ENCODE measurements at places on chromosomes 16 and 17.

- no peak for DNase-seq
These were observed 185.5 kb downstream of the FOXL1 start for GRCh38 chr16:86763819-86764218.

- DNase-seq, result no peak
These were observed 69.5 kb downstream of the HLF start for GRCh38 chr17:55334285-55334684.

DNA sequence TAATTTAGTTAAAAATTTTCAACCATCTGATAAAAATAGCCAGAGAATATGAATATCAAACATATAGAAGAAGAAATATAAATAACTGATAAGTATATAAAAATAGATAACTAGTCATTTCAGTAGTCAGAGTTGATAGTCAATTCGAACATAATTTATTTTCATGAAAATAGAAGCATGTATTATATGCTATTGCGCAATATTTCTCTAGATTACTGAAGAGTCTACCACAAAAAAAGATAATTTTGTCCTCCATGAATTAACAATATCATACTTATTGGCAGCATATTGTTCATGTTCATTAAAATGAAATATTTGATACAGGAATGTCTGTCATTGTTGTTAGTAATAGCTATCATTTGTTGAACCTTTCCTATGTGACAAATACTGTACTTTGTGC lies 376.2 kb upstream of the TOM1L1 start:
- no peak for DNase-seq

DNA sequence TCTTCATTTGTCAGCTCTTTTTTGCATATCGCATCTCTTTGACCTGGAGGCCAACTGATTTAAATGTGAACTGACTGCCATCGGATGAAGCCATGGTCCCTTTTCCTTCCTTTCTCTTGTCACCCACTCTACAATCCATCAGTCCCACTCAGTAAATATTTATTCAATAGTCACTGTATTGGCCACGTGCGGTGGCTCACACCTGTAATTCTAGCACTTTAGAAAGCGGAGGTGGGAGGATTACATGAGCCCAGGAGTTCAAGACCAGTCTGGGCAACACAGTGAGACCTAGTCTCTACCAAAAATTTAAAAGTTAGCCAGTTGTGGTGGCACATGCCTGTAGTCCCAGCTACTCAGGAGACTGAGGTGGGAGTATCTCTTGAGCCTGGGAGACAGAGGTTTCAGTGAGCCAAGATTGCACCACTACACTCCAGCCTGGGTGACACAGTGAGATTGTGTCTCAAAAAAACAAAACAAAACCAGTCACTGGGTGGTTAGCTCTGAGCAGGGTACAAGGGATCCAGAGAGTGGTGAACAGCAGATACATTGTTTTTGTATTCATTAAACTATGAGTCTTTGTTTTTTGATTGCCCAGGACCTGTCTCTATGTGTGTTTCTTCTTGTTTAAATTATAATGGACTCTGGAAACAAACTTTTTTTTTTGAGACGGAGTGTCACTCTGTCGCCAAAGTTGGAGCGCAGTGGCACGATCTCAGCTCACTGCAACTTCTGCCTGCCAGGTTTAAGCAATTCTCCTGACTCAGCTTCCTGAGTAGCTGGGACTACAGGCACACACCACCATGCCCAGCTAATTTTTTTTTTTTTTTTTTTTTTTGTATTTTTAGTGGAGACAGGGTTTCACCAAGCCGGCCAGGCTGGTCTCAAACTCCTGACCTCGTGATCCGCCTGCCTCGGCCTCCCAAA lies 6.9 kb downstream of the PHAF1 start:
- peak; percentile 24 for DNase-seq

- no peak for DNase-seq
These were observed 59.5 kb upstream of the LHX1 start for GRCh38 chr17:36877771-36878170.

GRCh38 chr16:49499869-49500610 lies 126.4 kb downstream of the C16orf78 start:
- DNase-seq, result no peak

DNA sequence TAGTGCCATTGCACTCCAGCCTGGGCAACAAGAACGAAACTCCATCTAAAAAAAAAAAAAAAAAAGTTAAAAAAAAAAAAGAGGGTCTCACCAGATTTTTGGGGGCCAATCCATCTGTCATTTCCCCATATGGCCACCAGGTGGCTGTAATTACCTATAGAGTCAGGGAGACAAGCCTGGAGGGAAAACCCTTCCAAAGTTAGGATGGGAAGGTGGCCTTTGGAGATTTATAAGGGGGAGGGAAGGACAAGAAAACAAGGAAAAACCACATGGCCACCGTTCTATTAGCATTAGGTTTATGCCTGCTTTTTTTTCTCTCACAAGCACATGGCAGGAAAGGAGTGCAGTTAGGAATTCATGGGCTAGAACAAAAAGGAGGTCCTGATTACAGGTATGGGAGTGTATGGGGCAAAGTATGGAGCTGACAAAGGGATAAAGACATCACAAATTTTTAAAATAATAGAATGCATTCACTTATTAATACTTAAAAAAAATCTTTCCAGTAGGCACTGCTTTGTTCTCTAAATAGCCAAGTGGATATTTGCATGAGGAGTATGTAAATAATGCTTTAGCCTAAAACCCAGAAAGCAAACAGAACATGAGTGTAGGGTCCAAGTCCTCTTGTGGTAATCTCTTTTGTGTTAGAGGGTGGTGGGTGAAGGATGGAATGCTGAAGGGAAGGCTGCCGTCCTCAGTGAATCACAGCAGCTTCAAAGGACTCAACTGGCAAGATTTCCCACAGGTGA lies 5.1 kb downstream of the CYB5D1 start:
- DNase-seq, result peak; percentile 69

DNA sequence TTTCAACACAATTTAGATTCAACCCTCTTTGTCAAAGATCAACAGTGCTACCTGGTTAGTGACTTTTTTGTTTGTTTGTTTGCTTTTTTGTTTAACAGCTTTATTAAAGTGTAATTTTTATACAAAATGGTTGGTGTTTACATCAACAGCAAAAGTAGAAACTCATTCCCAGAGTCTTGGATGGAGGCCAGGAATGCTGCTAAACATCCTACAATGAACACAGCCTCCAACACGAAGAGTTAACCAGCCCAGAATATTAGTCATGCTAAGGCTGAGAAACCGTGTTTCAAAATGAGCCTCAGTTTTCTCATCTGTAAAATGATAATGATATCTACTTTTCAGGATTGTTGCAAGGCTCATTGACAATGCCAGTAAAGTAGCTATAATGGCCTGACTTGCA lies 211.0 kb upstream of the MAF start:
- no peak for DNase-seq

DNA sequence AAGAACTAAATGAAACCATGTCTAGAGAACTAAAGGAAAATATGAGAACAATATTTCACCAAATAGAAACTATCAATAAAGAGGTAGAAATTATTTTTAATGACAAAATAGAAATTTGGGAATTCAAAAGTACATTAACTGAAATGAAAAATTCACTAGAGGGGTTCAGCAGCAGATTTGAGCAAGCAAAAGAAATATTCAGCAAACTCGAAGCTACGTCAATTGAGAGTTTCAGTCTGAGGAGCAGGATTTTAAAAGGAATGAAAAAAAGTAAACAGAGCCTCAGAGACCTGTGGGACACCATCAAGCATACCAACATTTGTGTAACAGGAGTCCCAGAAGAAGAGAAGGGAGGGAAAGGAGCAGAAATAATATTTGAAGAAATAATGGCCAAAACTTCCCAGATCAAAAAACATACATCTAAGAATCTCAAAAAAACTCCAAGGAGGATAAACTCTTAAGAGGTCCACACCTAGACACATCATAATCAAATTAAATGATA lies 38.3 kb downstream of the ZFP90 start:
- DNase-seq, result no peak

GRCh38 chr17:10337976-10338375 lies 34.8 kb downstream of the MYH13 start:
- no peak for DNase-seq

- DNase-seq, result no peak
These were observed 228.1 kb downstream of the BCAS3 start for GRCh38 chr17:60905709-60906108.

- DNase-seq, result no peak
These were observed 30.5 kb upstream of the LGALS9 start for GRCh38 chr17:27600471-27600870.

DNA sequence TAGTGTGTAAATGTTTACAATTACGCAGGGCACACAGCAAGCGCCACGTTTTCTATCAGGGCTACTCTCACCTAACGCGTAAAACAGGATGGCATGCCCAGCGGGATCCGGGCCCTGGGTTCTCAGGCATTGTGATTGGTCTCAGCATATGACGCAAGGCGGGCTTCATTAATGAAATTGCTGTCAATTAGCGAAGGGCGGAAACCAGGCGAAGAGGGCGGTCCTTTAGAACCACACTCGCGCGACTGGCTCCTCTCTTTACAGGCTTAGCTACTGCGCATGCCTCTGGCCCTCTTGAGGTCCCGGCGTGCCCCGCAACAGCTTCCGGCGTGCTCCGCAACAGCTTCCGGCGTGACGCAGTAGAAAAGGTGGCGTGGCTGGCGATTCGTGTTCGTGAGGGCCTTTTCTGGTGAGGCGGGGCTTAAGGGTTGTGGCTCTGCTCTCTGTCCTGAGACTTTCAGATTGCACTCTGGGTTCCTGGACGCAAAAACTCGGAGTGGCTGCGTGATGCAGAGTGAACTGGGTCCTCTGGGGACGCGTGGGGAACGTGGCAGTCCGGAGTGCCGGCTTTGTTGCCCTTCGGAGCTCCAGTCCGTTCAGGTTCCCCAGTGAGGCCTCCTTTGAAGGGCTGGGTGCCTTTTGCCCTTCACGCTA lies 9.2 kb downstream of the OR2C1 start:
- peak; percentile 92 for DNase-seq

DNA sequence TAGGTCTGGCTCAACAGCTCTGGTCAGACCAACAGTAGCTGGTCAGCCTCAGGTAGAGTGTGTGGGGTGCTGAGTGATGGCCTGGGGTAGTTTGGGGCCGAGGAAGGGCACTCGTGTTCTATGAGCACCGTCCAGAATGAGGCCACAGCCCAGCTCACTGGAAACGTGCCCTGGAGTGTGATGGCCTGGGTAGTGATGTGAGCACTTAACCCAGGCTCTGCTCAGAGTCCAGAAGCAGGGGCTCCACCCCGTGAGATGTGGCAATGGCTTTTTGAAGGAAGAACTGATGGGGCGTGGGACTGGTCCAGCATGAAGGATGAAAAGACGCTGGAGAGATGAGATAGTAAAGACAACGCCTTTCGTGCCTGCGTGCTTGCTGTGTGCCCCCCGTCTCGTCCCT lies 35.3 kb downstream of the NTN1 start:
- DNase-seq, result no peak
